Gastrocnemius medialis (tissue), 4 donors: ENCODE measurements at places on chromosomes 3 and 15. TPM values are rescaled to one million over a fixed set of nuclear protein-coding genes. Genes with fewer than 3 reads are reported as not detected.

Gene LCMT2
- total RNA-seq: 4.7 TPM

Gene GOLGA8J
- total RNA-seq: not detected

Gene ECE2
- total RNA-seq: not detected

DNA sequence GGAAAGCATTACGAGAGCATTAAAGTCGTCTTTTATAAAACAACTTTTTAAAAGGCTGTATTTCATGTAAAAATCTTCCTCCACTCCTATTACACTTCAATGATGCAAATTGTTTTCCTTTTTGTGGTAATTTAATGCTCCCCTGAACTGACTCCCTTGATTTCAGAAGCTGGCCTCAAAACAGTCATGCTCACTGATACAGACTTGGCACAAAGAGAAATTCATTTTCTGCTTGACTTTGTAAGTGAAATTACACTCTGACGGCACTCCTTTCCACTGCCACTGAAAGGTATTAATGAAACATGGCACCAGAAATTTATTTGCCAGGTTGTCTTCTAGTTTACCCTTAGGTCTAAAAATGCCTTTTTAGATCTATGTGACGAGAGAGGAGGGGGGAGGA lies 215.5 kb downstream of the LRRC3B start:
- DNase-seq: no peak

GRCh38 chr15:64453689-64454037 lies 6.7 kb upstream of the ZNF609 start:
- no peak for DNase-seq

DNA sequence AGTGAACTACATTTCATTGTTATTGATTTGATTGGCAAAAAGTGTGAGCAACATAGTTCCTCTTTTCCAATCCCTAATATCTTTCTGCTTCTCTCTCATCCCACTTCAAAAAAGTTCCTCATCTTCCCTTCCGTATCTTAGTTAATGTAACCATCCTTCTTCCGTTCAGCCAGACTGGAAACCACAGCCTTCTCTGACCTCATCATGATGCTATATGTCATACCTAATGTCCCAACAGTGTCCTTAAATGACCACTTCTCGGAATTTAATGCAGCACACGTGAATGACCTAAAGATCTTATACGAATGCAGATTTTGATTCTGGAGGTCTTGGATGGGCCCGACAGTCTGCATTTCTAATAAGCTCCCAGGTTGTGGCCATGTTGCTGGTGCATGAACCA lies 320.3 kb upstream of the SATB1 start:
- DNase-seq: no peak
